ENCODE measurements at places on chromosomes 6 and 20. TPM values are rescaled to one million over a fixed set of nuclear protein-coding genes. Genes with fewer than 3 reads are reported as not detected.

The HLA-DQA2 gene
- not detected for polyA plus RNA-seq

The PBOV1 gene
- polyA plus RNA-seq, result not detected

The CLDN20 gene
- polyA plus RNA-seq, result 0.06 TPM

The C6orf132 gene
- polyA plus RNA-seq, result 4.4 TPM

The LAMA4 gene
- polyA plus RNA-seq, result 101 TPM
